ENCODE measurements at places on chromosomes 12 and 14. TPM values are rescaled to one million over a fixed set of nuclear protein-coding genes. Genes with fewer than 3 reads are reported as not detected.

Gene RNASE7
- total RNA-seq = not detected

GRCh38 chr12:56804169-56804568 is 41.0 kb downstream of the HSD17B6 start:
- no peak for DNase-seq

DNA sequence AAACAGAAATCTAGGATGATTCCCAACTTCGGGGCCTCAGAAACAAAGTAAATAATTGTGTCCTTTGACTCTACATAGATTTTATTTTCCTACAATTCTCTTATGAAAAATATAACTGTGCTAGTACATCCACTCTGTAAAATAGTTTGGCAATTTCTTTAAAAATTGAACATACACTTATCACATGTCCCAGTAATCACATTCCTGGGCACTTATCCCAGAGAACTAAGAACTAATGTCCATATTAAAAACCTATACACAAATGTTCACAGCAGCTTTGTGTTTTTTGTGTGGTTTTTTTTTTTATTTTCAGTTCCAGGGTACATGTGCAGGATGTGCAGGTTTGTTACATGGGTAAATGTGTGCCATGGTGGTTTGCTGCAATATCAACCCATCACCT is 99.0 kb downstream of the KCNH5 start:
- DNase-seq = no peak

- DNase-seq = no peak
Observed at GRCh38 chr12:13022851-13023271, 21.3 kb upstream of the FAM234B start.

GRCh38 chr12:85575120-85576096 is 260.8 kb downstream of the RASSF9 start:
- DNase-seq = peak; percentile 86

- no peak for DNase-seq
Observed at GRCh38 chr14:77825895-77826519, 26.1 kb downstream of the ADCK1 start.

- no peak for DNase-seq
Observed at GRCh38 chr14:24794644-24795305, 160.8 kb upstream of the GZMB start.

DNA sequence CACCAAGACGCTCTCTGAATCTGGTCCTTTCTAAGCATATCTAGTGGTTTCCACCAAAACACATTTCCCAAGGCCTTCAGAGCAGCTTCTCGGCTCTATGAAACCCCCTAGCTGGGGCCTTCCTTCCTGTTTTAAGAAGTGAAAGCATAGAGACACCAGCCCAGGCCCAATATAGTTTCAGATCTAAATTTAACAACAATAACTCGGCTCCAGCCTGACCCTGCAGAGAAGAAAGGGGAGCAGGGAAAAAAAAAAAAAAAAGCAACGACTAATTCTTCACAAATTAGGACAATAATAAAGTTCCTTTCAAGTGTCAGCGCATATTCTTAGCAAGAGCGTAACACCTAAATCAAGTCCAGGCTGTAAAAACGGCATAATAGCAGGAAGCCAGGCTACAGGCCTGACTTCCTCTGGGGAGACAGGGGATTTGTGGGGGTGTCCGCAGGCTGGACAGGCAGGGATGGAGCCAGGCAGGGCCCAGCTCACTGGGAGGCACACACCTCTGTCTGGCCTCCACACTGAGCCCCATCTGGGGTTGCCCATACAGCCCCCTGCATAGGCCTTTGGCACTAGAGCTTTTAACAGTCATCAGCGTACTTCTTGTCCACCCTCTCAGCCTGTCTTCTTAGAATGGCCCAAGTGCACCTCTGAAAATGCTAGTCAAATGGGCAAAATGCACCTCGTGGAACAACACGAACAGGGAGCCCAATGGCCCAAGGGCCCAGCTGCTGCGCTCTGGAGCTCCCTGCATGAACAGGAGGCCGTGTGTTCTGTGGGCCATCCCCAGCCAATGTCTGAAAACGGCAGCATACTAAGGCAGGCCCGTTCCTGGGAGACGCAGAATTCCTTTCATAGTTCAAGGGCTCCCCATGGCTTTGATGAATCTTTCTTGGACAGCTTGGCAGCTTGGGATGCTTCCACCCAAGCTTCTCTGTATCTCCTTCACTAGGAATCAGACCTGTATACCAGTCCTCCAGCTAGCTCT is 772.9 kb downstream of the MED13L start:
- peak; percentile 41 for DNase-seq

Gene LTB4R2
- total RNA-seq = 5.9 TPM

Gene TAS2R42
- not detected for total RNA-seq

Gene PIWIL1
- total RNA-seq = not detected

GRCh38 chr12:11555743-11556625 is 93.5 kb upstream of the ETV6 start:
- DNase-seq = no peak

Gene SGPP1
- total RNA-seq = 11.1 TPM

Gene NELL2
- 0.51 TPM for total RNA-seq
